NCI-H2171 treated with DMSO at 0.1 percent for 48 hours (cell line): ENCODE measurements at places on chromosomes 11 and 22.

GRCh38 chr11:36000616-36001190 is 56.8 kb downstream of the LDLRAD3 start:
- no peak for DNase-seq

- DNase-seq = no peak
Measured at GRCh38 chr11:95193541-95193940, 37.5 kb downstream of the SESN3 start.

DNA sequence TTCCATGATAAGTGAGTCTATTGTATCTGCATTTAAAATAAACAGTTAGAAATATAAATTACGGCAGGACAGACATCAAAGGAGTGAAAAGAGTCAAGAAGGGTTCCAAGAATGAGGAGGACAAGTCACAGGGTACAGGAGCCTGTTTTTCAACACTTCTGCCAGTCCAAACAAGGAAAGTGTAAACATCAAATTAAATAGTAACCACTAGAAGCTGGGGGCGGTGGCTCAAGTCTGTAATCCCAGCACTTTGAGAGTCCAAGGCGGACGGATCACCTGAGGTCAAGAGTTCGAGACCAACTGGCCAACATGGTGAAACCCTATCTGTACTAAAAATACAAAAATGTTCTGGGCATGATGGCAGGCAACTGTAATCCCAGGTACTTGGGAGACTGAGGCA is 219.6 kb downstream of the LUZP2 start:
- no peak for DNase-seq

GRCh38 chr11:41497974-41498373 is 38.5 kb upstream of the LRRC4C start:
- DNase-seq = no peak

GRCh38 chr22:46036558-46037408 is 59.8 kb upstream of the WNT7B start:
- DNase-seq = peak; percentile 58

- DNase-seq = peak; percentile 17
Measured at GRCh38 chr11:62958547-62959421, 26.0 kb downstream of the SLC22A6 start.

DNA sequence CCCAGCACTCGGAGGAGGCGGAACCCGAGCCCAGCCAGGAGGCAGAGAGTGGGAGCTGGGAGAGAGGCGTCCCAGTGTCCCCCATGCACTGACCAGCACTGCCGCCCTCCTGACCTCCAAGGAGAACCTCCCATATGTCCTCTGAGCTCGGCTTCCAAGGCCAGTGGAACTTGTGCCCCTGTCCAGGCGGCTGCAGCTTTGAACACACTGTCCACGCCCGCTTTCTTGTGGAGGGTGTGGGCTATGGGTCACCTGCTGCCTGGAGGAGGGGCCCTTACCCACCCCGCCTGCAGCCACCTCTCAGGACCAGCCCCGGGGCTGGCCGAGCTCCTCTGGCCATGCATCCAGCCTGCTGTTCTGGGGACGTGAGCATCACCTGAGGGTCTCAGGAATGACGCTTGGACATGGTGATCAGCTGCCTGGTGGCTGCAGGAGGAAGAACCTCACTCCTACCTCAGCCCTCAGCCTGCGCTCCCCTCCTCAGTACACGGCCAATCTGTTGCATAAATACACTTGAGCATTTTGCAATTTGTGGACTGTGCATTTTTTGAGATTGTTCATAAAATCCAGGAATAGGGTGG is 22.2 kb upstream of the MUC5B start:
- DNase-seq = no peak

DNA sequence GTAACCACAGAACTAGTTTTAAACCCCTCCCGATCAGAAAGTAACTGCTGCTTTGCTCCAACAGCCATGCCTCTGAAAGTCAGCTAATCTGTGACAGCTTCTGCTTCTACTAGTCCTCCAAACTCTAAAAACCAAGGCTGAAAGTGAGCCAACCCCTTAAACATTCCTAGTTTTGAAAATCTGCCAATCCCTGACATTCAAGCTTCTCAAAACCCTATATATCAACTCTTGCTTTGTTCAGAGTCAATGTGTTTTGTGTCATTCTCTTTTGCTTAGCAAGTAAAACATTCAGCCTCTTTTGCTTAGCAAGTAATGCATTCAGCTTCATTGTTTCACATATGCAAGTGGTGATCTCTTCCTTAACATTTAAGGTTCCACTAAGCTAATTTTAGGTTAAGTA is 56.9 kb downstream of the ATG16L2 start:
- DNase-seq = no peak

GRCh38 chr11:128962896-128963295 is 20.2 kb upstream of the TP53AIP1 start:
- DNase-seq = no peak

- DNase-seq = no peak
Measured at GRCh38 chr11:93718057-93718563, 23.2 kb downstream of the TAF1D start.

DNA sequence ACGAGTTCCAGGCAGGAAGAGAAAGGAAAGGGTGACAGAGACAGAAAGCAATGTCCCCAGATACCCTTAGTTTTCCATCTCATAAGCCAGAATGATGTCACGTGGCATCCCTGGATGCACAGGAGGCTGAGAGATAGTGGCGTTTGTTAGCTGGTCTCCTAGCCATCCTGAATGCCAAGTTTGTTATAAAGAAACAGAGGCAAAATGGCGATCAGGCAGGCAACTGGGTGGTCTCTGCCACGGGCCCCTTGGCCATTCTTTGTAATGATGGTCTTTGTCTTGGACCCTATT is 5.3 kb downstream of the SMIM38 start:
- no peak for DNase-seq

- DNase-seq = no peak
Measured at GRCh38 chr11:75468534-75469340, 35.7 kb upstream of the KLHL35 start.

DNA sequence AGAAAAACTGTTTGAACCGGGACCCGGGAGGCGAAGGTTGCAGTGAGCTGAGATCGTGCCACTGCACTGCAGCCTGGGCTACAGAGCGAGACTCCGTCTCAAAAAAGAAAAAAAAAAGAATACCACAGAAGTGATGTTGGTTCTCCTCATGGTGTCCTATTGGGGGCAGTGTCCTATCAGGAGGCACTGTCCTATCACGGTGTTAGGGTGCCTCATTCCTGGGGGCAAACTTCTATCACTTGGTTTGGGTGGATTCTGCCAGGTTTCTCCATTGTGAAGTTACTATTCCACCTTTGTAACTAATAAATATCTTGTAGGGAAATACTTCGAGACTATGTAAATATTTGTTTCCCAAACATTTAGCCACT is 19.6 kb downstream of the PRR14L start:
- DNase-seq = no peak

DNA sequence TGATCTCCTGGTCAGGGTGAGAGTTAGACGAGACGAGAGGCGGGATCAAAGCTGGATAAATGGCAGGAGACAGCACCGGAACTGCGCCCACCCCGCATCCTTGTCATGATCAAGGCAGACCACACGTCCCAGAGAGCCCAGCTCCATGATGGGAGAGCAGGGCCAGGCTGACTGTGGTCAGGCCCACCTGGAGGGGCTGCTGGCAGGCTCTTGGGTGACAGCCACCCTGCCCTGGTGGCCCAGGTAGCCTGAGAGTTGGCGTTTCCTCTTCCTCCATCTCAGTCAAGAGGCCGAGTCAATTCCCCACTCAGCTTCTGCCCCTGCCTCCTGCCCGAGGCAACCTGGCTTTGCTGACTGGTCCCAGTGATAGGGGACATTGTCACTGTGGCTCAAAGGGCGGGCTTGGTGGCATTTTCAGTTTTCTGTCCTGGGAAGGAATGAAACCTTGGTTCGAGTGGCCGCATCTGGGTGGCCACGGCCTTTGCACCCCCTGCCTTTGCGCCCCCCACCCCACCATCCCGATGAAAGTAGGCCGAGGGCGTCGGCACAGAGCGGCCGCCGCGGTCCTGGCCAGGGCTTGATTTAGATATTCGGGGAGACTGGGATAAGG is 60.8 kb upstream of the PPARA start:
- DNase-seq = no peak

GRCh38 chr11:110305169-110306018 is 9.0 kb upstream of the RDX start:
- peak; percentile 83 for DNase-seq
